ENCODE measurements at places on chromosomes 5 and 9.

GRCh38 chr9:91196103-91196950 is 165.4 kb downstream of the AUH start:
- DNase-seq: no peak

DNA sequence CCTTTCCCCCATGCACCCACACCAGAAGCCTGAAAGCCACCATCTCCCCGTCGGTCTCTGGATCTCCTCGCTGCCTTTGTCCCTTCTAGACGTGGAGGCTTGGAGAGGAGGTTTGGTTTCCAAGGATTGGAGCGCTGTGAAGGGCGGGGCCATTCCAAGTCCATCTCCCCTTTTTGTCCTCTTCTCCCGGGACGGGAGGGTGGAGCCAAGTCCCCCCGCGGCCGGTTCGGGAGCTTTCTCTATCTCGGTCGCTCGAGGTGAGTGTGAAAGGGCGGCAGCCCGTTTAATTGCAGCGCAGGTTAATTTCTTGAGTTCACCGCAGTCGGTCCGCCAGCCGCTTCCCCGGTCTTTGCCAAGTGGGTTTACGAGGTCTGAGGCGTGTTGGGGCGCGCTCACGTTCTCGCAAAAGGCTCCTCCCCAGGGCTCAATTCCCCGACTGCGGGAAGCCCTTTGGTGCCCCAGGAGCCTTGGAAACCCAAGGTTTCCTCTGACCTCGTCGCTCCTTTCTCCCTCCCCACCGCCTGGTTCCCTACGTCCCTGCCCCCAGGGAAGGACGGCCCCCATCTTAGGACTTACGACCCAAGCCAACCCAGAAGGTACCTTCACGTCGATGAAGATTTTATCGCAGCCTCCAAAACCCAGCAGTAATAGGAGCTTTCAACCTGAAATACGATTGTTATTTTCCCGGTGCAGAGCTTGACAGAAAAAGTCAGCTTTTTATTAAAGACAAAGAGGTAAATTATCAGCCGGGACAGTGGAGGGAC is 2.8 kb upstream of the ZNF462 start:
- no peak for DNase-seq

GRCh38 chr9:106961623-106962022 is 98.7 kb downstream of the ZNF462 start:
- DNase-seq: no peak

GRCh38 chr5:80487829-80488721 is at the start of gene FAM151B:
Gene FAM151B, plus strand, starts transcription at chr5:80488100. Its CDS starts 24 bp downstream, at chr5:80488124.
- DNase-seq: peak; percentile 90

GRCh38 chr5:82405161-82405560 is 127.0 kb upstream of the RPS23 start:
- DNase-seq: no peak

- DNase-seq: no peak
Measured at GRCh38 chr5:40321514-40321913, 358.2 kb upstream of the PTGER4 start.

GRCh38 chr5:83973925-83974815 is 253.5 kb upstream of the HAPLN1 start:
- no peak for DNase-seq

DNA sequence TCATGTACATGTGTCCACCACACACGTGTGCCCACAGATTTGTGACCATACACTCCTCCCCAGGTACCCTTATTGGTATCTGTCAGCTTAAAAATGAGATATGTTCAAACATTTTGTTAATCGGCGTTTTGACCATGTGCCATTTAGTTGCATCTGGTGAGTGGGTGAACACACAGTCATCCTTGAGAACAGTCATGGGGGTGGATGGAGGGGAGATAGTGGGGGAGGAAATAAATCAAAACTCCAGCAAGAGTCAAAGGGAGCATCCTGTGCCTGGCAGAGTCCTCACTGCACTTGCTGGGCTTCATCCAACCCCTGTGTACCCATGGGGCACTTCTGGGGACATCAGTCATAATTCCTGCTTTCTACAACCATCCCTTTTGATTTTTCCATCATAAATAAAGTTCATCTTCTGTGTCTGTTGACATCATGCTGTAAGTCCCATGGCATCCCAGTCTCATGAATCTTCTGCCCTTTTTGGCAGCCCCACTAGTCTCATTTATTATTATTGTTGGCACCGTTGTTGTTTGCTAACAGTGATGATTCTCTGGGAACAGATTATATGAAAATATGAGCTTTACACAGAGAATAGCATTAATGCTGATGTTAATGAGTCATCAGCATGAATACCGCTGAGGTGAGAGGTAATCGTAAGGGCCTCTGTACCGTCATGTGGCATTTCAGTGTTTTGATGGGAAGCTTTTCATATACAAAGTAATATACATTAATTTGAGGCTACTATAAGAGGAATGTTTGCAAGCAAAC is 24.4 kb upstream of the CLK4 start:
- DNase-seq: no peak

DNA sequence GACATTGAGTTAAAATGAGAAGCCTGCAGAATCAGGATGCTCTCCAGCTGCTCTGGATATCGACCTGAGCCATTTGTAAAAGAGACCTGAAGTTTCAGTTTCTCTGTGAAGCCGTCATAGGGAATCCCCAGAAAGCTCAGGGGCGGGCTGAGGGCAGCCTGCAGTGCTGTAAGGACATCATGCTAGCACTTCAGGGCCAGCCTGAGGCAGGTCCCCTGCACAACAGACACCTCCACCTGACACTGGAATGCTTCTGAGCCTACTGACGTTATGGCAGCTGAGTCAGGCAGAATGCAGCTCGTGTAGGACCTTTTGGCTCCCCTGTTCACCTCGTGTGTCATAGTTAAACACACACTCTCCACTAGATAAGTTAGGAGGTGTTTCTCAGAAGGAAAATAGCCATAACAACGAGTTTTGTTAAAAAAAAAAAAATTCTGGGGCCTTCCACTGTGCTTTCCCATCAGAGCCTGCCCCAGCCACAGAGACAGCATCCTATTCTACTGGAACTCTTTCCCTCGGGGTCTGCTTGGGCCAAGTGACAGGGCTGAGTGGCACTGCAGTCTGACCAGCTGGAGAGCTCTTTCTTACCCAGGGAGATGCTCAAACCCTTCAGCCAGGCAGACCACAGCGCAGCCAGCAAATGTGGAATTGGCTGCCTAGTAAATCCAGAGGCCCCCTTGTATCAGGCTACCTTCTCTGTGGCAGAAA is 354.9 kb downstream of the DIRAS2 start:
- DNase-seq: peak; percentile 66

DNA sequence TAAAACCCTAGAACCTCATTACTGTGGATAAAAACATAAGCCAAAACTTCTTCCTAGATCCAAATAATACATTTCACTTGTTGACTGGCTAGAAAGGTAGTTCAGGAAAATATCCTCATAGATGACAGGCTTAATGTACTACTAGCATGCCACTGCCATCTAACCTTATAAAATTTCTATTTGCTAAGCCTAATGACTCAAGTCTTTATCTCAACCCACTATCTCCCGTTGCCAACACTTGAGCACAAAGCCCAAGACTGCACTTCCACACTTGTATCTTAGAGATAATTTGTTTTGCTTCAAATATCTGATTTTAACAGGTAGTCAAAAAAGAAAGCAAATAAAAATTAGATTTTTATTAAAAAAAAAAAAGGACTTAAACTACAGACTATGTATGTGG is 42.7 kb downstream of the FBXL17 start:
- no peak for DNase-seq

DNA sequence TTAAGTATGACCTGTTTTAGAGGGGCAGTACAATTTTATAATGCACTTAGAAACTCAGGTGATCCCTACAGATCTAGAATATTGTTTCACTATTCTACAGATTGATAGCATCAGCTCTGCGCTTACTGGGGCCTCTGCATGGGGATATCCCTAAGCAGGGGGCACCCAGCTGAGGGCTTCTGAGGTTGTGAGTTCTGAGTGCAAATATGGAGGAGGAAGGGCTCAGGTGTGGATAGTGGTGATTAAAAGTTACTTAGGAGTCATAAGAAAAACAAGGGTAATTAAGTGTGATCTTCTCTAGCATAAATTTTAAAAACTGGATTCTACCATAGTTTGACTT is 274.4 kb downstream of the EFNA5 start:
- no peak for DNase-seq
